HepG2 (cell line): ENCODE measurements at places on chromosomes 1 and 21. TPM values are rescaled to one million over a fixed set of nuclear protein-coding genes. Genes with fewer than 3 reads are reported as not detected.

DNA sequence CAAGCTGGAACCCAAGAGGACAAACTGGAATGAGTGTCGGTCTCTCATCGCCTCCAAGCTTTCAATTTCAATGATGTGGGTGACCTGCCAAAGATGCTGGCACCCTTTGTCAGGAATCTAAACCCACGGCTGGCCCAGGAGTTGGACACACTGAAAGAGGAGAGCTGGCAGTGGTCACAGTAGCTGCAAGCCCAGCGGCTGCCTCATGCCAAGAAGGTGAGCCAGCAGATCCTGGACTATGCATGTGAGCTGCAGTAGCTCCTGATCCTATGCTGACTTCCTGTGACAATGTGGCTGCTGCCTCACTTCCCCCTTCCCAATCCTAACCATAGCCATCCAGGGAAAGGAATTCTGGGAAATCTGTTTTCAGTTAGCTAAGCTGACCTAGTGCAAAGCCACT lies 117.0 kb upstream of the VAV3 start:
- DNase-seq = no peak

- DNase-seq = no peak
These were observed 77.5 kb downstream of the RRAGC start for GRCh38 chr1:38781872-38782617.

GRCh38 chr1:175287377-175287776 lies 94.8 kb upstream of the KIAA0040 start:
- no peak for DNase-seq

B3GALT2 gene
- polyA plus RNA-seq = not detected in 2 replicates

CLEC20A gene
- not detected in 2 replicates for polyA plus RNA-seq
